Activated naive CD4-positive, alpha-beta T cell treated with anti-CD3 and anti-CD28 coated beads, Interleukin-2, amount 50 U/mL, for 16 hours (primary cell): ENCODE measurements at places on chromosomes 6 and 20.

DNA sequence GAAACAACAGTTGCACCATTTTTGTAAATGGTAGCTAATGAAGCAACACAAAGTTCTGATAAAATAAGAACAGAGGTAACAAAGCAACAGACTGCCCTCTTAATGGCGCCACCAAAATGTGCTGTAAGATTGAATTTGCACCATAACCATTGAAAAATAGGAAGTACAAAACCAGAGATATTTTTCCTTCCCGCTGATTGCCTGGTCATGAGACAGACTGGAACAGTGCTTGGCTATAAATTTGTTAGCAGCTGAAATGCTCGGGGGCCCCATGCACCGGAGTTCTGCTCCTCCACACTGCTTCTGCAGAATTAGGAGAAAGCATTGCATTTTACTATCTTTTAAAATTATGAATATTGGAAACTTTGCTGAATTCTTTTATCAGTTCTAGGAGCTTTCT, 164.4 kb upstream of the QKI start:
- DNase-seq = no peak

GRCh38 chr20:1993986-1994385, at the start of gene PDYN:
TSS of gene PDYN (minus strand) at chr20:1994058. CDS start at chr20:1983084, 10,974 bp downstream.
- no peak for DNase-seq

GRCh38 chr6:29395331-29395730, at the start of gene OR12D2:
TSS of gene OR12D2 (plus strand) at chr6:29395631. CDS start at chr6:29396700, 1,069 bp downstream.
- no peak for DNase-seq

DNA sequence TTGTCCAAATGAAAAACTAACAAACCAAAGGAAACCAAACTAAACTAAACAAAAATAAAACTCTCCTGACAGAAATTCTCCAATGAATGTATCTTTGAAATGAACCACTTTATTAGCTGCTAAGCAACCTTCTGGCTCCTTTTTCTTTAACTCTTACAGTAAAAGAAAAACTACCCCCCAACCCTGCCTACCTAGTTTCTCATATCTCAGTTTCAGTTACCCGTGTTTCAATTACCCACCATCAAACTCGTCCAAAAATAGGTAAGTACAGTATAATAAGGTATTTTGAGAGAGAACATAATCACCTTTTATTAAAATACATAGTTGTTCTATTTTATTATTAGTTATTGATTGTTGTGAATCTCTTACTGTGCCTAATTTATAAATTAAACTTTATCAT, 177.4 kb upstream of the THEMIS start:
- no peak for DNase-seq

GRCh38 chr6:106101466-106101865, 15.3 kb downstream of the PRDM1 start:
- no peak for DNase-seq

DNA sequence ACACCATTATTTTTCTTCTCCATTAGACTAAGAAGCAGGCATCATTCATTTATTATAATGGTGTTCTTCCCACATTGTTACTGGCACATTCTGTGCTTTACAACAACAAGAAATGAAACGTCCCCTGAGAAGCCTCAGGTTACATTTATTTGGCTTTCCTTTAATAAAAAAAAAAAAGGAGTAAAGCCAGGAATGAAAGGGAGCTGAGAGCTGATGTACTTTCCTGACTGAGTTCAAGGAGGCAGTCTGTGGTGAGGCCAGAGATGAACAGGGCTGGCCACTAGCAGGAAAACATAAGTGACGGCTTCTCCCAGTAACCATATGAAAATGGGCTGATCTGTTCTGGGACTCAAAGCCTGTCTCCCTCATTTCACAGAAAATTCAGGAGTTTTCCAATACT, 742.1 kb downstream of the MAFB start:
- no peak for DNase-seq

DNA sequence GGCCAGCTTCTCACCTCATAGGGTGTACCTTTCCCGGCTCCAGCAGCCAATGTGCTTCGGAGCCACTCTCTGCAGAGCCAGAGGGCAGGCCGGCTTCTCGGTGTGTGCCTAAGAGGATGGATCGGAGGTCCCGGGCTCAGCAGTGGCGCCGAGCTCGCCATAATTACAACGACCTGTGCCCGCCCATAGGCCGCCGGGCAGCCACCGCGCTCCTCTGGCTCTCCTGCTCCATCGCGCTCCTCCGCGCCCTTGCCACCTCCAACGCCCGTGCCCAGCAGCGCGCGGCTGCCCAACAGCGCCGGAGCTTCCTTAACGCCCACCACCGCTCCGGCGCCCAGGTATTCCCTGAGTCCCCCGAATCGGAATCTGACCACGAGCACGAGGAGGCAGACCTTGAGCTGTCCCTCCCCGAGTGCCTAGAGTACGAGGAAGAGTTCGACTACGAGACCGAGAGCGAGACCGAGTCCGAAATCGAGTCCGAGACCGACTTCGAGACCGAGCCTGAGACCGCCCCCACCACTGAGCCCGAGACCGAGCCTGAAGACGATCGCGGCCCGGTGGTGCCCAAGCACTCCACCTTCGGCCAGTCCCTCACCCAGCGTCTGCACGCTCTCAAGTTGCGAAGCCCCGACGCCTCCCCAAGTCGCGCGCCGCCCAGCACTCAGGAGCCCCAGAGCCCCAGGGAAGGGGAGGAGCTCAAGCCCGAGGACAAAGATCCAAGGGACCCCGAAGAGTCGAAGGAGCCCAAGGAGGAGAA, 10.5 kb downstream of the GNAS-AS1 start:
- DNase-seq = no peak

DNA sequence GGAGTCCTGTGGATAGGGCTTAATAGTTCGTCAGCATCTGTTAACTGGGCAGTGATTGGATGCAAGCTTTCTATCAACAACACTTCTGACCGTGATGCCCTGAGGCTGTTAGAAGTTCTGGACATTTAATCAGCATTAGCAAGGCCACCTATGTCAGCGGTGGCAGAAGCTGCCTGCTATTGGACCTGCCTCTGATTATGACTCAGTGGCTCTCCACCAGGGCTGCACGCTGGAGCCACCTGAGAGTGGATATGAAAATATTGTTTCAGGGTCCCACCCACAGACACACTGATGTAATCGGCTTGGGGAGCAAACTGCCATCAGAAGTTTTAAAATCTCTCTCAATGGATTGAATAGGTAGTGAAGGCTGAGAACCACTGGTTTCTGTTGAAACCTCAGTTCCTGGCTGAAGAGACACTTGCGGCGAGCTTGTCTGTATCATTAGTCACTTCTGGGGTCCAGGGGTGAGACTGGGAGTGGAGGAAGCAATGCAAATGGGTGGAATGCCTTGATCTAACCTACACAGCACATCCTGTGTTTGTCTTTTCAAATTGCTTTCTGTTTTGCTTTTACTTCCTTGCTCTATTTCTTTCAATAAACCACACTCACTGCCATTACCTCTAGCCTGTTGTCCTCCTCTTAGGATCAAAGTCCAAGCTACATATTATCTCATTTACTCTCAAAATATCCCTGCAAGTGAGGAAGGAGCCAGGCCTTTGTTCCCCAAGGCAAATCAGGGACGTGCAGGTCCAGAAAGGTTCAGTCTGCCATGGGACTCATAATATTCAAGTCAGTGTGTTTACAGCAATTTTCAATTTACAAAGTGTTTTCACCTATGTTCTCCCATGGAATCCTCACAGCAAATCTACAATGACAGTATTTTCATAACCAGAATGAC, 4.2 kb downstream of the CLIC5 start:
- DNase-seq = peak; percentile 54

DNA sequence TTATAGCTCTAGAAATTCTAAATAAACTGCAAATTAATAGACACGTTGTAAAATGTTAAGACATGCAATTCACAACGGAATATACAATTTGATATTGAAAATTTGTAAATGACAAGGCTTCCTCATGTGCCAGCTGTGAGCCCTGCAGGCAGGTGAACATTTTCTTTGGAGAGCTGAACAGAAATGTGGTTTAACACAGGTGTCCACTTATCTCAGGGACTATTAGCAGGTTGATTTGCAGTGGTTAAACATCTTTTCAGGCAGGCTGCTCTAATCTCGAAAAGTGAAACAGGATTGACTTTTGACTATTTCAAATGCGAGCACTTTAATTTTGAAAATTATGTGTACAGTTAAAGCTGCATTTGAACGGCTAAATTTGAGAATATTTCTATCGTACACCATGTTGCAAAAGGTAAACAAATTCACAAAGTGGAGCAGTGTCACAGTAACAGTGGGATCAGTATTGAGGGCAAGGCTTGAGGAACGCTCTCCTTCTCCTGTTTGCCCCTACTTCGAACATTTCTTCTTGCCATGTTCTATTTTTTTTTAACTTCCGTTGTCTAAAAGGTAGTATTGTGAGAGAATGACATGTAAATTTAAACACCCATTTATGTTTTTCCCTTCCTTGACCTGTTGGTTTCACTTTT, 210.8 kb downstream of the CDKAL1 start:
- DNase-seq = no peak

DNA sequence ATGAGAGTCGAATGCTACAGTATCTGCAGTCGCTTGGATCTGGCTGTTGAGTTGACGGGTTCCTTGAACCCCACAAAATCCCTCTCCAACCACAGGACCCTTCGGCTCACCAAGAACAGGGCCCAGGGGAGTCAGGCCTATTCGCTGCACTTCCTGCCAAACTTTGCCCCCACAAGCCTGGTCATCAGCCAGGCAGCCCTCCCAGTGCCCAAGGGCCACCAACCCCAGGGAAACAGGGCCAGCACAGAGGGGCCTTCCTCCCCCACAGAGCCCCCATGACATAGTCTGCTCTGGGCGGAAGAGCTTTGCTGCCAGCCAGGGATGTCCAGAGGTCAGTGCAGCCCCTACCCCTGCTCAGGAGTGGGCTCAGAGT, 34.5 kb upstream of the MRGBP start:
- DNase-seq = no peak

DNA sequence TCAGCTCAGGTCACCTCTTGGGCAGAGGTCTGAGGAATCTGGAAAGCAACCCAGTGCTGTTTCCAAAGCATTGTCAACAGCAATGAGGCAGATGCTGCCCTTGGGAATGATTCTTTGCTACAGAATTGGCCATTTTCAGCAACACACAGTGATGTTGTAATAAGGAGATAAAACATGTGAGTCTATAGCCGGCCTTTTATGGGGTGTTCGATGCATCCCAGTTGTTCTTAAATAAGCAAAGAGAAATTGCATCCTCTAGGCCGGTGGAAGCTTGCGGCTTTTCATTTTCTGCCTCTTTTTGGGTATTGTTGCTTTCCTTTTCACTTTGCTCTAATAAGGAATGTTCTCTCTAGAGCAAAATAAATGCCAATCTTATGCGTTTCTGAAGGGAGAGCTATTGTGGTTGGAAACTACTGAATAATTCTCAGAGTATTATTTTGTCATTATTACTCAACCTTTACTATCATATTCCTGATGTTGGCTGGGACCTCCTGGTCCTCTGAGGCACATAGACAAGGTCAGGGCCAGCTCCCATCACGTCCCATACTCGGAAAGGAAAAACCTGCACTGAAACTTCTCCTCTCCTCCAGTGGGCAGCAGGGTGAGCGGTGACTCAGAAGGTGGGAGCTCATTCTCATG, 214.2 kb downstream of the CDH26 start:
- DNase-seq = no peak

GRCh38 chr20:38091441-38092216, 58.1 kb downstream of the RPRD1B start:
- DNase-seq = no peak

- DNase-seq = no peak
Observed at GRCh38 chr20:699811-700338, 24.3 kb upstream of the SCRT2 start.

- no peak for DNase-seq
Observed at GRCh38 chr6:162404951-162405350, 322.6 kb downstream of the PRKN start.

GRCh38 chr6:74550821-74551220, 655.0 kb downstream of the COL12A1 start:
- DNase-seq = no peak

DNA sequence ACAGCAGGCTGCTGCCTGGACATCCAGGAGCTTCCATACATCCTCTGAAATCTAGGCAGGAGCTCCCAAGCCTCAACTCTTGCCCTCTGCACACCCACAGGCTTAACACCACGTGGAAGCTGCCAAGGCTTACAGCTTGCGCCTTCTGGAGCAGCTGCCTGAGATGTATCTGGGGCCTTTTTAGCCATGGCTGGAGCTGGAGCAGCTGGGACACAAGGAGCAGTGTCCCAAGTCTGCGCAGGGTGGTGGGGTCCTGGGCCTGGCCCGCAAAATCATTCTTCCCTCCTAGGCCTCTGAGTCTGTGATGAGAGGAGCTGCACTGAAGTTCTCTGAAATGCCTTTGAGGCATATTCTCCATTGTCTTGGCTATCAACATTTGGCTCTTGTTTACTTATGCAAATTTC, 255.0 kb downstream of the DLL1 start:
- peak; percentile 0 for DNase-seq

DNA sequence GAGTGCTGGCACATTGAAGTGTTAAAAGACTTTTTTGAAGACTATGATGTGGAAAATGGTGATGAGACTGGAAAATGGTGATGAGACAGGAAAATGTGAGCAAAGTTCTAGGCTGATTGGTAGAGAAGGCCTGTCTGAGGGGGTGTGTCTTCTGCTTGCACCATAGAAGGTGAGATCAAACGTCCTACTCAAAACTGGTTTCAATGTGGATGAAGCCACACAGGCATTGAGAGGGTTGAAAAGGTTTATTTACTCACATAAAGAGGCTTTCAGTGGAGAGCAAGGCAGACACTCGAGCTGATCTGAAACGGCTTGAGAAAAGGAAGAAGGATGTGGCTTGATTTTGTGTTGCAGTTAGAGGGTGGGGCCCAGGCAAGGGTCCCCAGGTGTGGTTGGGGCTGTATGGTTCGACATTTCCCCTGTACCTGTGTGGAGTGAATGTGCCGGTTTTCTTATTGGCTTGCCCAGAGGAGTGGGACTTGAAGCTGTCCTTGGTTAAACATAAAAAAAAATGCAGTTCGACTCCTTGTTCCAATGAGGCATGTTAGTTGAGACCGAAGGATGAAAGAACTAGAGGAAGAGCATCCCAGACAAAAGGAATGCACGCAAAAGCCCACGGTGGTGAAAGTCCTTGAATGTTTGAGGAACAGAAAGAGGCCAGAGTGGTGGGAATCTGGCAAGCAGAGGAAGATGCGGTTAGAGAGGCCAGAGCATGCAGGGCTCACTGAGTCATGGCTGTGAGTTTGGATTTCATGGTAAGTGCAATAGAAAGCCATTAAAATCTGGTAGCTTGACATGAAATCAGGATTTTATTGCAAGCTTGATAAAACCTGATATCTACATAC, 172.3 kb downstream of the EPM2A start:
- DNase-seq = no peak

GRCh38 chr20:62336329-62336728, 30.8 kb downstream of the LAMA5 start:
- no peak for DNase-seq
